ENCODE measurements at places on chromosomes 12 and 14.

GRCh38 chr14:38171197-38171596 lies 36.5 kb upstream of the SSTR1 start:
- no peak for DNase-seq

- DNase-seq, result no peak
These were observed 91.0 kb upstream of the TRAF3 start for GRCh38 chr14:102686196-102686801.

- no peak for DNase-seq
These were observed 223.2 kb downstream of the ADGRD1 start for GRCh38 chr12:131176926-131177325.

- no peak for DNase-seq
These were observed 26.8 kb downstream of the CCDC177 start for GRCh38 chr14:69547701-69548348.

- DNase-seq, result peak; percentile 66
These were observed 72.4 kb downstream of the TTC9 start for GRCh38 chr14:70714055-70714550.
